ENCODE measurements at places on chromosomes 11 and 22.
A peak's percentile ranks its signal among the peaks of the same experiment; 100 is the strongest.

- no peak for DNase-seq
These were observed 149.6 kb upstream of the OPCML start for GRCh38 chr11:133681901-133682300.

- DNase-seq: no peak
These were observed 92.1 kb downstream of the WNT11 start for GRCh38 chr11:76114238-76114637.

- DNase-seq: no peak
These were observed 27.0 kb upstream of the CCDC89 start for GRCh38 chr11:85712953-85713352.

DNA sequence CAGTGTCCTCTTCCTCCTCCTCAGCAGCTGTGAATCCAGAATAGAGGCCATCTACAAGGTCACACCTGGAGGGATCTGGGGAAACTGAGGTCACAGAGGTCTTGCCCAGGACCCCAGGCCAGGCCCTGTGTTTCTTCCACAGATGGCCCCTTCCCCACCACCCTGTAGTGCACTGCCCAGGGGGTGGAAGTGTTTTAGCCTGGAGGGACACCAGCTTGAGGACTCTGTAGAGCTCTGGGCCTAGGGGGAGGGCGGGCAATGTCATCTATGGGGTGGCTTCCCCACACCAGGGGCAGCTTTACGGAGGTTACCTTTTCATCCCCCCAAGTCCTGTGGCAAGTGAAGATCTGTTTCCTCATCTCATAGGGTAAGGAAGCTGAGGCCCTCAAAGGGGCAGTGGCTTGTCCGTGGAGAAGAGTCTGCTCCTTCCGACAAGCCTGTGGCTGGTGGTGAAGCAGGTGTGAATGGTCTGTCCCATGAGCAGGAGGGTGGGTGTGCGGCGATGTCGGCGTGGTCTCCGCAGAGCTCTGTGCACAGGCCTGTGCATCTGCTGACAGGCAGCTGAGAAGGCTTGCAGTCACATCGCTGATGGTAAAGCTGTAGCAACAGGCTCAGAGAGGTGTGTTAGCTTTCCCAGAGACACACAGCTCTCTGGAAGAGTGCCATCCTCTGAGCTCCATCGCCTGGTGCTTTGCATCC is 74.1 kb upstream of the WNT7B start:
- no peak for DNase-seq

GRCh38 chr11:67442504-67443404 is 522 bp downstream of the CORO1B start:
- no peak for DNase-seq

- DNase-seq: no peak
These were observed 2.4 kb upstream of the OR4X2 start for GRCh38 chr11:48242501-48242900.

GRCh38 chr11:78840200-78840599 is 265.5 kb upstream of the NARS2 start:
- DNase-seq: no peak

- peak; percentile 23 for DNase-seq
These were observed 21.3 kb downstream of the IZUMO1R start for GRCh38 chr11:94325681-94326080.

- DNase-seq: no peak
These were observed 101.4 kb downstream of the C11orf58 start for GRCh38 chr11:16839821-16840220.

DNA sequence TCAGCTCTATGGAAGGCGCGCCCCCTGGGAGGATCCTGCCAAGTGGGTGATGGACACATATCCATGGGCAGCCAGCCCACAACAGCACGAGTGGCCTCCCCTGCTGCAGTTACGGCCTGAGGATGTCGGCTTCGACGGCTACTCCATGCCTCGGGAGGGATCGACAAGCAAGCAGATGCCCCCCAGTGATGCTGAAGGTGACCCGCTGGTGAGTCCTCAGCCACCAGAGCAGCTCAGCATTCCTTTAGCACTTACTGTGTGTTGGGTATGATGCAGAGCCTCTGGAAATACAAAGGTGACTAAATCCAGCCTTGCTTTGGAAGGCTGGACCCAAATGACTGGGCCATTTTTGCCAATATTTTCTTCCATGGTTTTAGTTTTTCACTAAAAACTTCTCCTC is 45.7 kb downstream of the DBX1 start:
- DNase-seq: no peak

DNA sequence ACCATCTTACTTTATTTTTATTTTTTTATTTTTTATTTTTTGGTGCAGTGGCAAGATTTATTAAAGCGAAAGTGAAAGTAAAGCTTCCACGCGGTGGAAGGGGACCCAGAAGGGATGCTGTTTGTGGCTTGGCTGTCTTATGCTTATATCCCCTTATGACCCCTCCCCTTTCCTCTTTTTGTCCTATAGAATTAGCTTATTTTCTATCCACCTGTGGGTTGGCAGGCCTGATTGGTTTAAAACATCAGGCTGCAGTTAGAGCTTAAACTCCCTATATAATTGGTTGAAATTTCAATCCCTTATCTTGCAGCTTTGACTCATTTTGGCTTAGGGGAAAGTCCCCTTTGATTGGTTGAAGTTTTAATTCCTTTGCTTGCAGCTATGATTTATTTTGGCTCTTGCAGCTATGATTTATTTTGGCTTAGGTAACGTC is 50.5 kb downstream of the NNMT start:
- DNase-seq: no peak

DNA sequence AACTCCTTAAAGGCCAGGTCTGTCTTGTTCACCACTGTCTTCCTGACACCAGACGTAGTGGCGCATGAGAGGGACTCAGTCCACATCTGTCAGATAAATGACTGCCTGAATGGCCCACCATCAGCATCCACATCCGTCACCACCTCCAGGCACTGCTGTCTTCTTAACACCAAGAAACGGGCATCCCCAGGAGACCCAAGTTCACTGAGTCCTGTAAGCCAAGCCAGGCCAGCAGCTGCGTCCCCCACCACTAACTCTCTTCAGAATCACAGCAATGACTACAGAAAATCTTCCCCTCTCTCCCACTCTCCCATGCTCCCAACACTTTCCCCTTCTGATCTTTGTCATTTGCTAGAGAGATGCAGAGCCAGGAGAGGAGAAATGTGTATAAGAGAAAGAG is 47.3 kb upstream of the LRRC32 start:
- DNase-seq: no peak

- no peak for DNase-seq
These were observed 123.0 kb downstream of the CSNK2A3 start for GRCh38 chr11:11230087-11230486.

DNA sequence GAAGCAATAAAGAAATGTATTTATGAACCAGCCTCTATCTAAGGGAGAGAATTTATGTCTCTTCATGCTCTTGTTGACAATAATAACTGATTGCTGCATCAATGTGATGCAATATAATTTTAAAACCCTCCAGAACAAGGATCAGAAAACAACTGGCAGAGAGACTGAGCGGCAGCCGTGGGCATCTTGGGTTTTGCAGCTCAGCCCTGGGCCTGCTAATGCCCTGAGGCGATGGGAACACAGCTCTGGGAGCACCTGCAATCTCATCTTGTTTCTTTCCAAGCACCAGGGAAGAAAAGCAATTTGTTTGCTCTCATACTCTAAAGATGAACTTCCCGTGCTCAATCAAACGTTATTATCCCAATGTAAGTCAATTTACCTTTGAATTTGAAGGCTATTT is 245.7 kb downstream of the ST3GAL4 start:
- DNase-seq: no peak

- no peak for DNase-seq
These were observed 11.0 kb downstream of the SMTN start for GRCh38 chr22:31092161-31092560.

All from activated CD8-positive, alpha-beta memory T cell treated with anti-CD3 and anti-CD28 coated beads for 48 hours (primary cell).